Hematopoietic multipotent progenitor cell treated with erythropoietin and hydrocortisone succinate and interleukin-3 and kit ligand, for 8 days (in vitro differentiated cells): ENCODE measurements at places on chromosomes 11 and 22.

DNA sequence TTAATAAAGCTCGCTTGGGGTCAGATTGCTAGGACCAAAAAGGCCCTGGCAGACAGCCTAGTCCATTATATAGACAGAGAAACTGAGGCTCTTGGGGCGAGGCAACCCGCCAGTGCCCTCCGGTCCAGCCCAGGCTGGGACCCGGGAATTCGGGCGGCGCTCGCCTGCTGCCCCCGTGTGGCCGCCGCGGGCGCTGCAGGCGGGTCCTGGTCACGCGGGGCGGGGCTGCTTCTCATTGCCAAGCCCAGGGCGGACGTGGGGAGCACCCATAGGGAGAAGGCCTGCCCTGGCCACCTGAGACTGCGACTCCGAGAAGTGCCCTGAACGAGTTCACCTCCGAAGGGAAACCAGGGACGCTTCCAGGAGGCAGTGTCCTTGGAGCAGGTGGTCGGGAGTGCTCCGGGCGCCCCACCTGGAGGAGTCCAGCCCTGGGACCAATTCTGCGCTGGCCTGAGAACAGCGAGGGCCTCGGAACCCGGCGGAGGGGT lies 36.0 kb upstream of the CSNK1E start:
- peak; percentile 56 for DNase-seq

- DNase-seq = no peak
Observed at GRCh38 chr11:87972133-87972532, 203.1 kb downstream of the RAB38 start.

- no peak for DNase-seq
Observed at GRCh38 chr11:8638300-8638699, 44.2 kb downstream of the TRIM66 start.

- no peak for DNase-seq
Observed at GRCh38 chr11:90766121-90766520, 543.3 kb upstream of the CHORDC1 start.

- no peak for DNase-seq
Observed at GRCh38 chr11:73670808-73671207, 24.4 kb downstream of the PLEKHB1 start.

DNA sequence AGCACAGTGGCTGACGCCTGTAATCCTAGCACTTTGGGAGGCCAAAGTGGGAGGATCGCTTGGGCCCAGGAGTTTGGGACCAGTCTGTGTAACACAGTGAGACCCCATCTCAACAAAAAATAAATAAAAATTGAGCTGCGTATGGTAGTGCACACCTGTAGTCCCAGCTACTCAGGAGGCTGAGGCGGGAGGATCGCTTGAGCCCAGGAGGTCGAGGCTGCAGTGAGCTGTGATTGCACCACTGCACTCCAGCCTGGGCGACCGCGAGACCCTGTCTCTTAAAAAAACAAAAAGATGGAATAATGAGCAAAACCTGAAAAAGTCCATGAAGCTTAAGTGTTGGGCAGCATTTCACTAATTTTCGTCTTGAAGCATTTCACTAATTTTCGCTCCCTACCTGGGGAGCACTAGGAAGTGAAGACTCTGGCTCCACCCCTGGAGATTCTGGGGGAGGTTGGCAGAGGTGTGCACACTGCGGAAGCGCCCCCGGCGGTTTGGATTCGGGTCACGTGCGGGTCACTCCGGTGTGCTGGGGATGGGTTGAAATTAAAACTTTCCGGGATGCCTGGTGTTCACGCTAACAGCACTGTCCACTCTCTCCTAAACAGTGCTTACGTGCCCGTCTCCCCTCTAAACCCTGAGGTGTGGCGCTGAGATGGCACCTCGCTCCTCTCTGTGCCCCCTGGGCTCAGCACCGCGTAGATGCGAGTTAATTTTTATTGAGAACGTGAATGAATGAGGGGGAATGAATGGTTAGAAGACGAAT lies 906 bp upstream of the NAA40 start:
- DNase-seq = peak; percentile 67

- DNase-seq = no peak
Observed at GRCh38 chr11:64290352-64291261, 495 bp upstream of the KCNK4 start.

GRCh38 chr22:24994070-24994763 lies 41.7 kb downstream of the KIAA1671 start:
- DNase-seq = no peak

DNA sequence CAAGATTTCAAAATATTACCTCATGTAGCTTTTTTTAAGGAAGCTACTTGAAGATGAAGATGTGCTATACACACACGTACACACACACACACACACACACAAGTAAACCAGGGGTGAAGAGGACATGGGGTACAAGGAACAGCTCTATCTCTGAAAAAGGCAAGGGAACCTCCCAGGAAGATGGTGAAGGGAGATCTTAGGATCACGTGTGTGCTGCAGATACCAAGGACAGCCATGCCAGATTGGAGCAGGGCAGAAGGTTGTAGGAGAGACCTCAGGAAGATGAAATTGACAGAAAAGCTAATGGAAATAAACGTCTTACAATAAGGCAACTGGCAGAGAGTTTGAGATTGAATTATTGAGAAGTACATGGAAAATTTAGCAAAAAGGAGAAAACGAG lies 19.7 kb downstream of the RAB39A start:
- no peak for DNase-seq

DNA sequence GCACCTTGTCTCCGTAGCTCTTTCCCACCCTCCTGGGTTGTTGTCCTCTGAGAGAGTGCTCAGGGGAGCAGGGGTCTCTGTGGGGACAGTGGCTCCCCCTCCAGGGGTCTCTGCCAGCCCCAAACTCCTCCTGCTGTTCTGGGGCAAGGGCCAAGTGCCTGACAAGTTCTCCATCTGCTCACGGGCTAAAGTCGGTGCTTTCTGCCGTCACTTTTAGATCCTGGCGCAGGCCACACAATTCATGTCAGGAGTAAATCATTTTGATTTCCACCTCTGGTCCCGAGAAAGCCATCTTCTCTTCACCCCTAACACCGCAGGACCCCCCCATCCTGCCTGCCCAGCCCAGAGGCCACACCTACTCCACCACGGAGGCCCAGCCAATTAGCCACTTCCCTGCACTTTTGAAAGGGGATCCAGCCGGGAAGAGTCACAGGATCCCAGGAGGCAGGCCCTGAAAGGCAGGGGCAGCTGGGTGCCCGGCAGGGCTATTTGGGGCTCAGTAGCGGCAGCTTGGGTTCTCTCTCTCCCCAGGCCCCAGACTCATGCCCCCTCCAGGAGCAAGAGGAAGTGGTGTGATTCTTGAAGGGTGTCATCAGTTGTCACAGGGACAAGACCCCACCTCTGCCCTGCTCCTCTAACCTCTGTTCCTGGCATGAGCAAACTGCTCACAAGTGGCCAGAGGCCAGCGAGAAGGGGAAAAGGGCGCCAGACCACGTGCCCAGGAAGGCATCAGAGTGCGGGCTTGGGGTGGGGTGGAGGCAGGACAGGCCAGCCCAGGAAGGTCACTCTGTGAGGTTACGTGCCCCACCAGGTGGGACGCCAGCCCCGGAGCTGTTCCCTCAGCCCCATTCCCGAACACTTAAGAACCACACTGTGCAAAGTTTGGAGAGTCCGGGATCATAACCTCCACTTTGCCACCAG lies 1.3 kb downstream of the MACROD1 start:
- no peak for DNase-seq

DNA sequence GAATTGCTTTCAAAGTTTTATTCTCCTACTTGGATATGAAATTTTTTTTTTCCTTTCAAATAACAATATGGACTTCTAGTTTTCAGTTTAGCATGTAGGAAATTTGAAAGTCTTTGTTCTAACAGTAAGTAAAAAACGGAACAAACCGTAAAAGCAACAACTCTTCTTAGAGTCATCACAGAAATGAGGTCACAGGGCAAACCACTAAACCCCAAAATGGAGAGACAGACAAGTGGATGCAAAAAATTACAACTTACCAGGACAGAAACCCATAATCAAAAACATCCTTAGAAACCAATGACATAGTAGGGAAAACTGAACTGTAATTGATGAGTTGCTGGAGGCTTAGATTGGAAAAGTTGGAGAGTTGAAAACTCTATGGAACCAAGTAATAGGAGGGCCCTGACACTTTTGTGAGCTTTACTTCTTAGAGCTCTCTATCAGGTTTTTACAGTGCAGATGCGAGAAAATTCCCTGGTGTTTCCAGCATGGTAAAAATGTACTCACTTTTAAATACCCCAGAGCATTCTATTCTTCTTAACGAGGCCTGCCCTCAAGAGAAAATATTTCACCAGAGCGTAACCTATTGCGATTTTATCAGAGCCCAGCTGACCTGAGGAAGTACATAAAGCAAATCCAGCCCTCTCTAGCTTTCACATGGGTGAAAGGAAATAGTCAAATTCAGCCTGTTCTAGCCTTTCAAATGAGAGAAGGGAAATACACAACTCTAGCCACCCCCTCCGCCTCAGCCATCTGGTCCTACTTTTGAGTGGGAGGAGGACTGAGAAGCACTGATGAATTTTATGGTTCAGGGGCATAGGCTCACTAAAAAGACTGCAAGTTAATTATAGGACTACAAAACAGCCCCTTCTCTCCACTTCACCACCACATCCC lies 39.1 kb downstream of the CASP12 start:
- DNase-seq = no peak

GRCh38 chr11:130070109-130070845 lies 583 bp downstream of the APLP2 start:
- no peak for DNase-seq

GRCh38 chr11:17828311-17828751 lies 93.8 kb downstream of the KCNC1 start:
- no peak for DNase-seq

- DNase-seq = peak; percentile 68
Observed at GRCh38 chr11:8225589-8226036, 38.1 kb downstream of the LMO1 start.

DNA sequence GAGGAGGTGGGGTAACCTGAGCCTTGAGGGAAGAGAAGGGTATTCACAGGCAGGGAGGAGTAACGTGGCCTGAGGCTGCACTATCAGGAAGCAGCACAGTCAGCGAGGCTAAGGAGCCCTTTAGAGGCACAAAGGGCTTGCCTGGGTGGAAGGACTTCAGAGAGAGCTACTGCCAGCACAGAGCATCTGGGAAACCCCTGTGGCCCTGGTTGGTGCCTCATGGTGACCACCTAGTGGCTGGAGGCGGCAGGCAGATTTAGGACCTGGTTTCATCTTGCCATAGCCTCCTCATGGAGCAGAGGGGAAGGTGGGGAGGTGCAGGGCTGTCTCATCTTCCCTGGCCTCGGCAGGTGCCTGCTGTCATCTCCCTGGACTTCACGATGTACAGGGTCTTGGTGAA lies 64.5 kb downstream of the MPPED1 start:
- no peak for DNase-seq

DNA sequence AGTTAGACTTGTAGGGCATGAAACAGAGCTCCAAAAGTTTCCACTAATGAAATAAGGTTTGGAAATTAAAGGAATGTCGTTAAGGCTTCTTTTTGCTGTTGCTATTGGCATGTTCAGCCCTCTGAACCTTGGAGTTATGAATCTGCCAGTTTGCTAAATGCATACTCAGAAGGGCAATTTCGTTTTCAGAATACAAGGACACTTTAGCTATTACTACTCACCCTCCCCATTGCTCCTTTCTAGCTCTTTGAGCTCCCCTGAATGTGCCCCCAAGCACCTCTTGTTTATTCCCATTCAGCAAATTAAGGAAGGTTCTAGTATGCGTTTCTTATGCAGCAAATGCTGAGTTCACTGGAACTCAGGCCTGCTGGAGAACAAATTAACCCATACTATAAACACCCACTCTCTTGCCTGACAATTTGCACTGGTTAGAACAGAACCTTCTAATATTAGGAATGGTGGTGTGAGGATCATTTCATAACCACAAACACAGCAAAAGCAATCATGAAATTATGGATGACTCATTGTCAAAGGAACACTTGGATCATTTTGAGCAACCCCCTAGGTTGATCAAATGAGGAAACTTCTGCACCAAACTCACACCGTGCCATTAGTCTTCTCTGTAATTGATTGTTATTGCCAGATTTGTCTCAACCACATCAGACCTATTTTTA lies 26.2 kb upstream of the LIN7C start:
- no peak for DNase-seq

DNA sequence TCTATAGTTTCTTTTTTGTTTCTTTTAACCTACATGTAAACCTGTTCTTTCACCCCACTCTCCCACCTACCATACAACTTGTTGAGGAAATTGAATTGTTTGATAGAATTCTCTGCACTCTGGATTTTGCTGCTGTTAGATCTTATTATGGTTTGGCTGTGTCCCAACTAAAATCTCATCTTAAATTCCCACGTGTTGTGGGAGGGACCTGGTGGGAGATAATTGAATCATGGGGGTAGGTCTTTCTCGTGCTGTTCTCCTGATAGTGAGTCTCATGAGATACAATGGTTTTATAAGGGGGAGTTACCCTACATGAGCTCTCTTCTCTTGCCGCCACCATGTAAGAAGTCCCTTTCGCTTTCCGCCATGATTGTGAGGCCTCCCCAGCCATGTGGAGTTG lies 15.0 kb upstream of the PITPNB start:
- peak; percentile 35 for DNase-seq

DNA sequence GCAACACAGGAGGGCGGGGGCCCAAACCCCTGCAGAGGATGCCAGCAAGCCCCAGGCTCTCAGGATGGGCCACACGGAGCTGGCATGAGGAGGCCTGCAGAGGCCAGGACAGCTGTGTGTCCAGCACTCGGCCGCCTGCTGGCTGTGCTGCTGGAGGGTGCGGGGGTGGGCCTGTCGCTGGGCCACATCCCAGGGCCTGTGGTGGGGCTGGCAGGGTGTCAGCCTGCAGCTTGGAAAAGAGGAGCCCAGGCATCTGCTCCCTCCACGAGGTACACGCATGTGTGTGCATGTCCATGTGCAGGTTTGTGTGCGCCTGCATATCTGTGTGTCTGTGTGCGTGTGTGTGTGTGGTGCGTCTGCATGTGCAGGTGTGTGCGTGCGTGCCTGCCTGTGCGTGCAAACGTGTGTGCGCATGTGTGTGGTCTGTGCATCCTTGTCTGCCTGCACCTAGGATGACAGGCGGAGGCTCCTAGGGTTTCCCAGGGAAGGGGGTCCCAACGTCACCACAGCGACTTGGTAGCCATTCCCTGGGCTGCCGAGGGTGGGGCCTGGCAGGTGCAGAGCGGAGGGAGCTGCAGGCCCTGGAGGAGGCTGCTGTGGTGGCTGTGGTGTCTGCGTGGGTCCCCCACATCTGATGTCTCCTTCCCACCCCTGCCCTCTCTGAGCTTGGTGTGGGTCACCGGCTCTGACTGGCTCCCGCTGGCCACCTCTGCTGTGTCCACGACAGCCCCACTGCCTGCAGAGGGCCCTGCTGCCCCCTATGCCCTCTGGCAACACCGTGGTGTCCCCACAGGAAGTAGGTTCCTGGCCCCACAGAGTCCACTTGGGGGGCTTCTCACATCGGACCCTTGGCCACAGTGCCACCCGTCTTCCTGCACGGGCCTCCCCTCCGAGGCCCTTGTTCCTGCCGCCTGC lies 17.1 kb downstream of the BRSK2 start:
- no peak for DNase-seq
